Kidney epithelial cell (primary cell): ENCODE measurements at places on chromosomes 11 and 22. TPM values are rescaled to one million over a fixed set of nuclear protein-coding genes. Genes with fewer than 3 reads are reported as not detected.

DNA sequence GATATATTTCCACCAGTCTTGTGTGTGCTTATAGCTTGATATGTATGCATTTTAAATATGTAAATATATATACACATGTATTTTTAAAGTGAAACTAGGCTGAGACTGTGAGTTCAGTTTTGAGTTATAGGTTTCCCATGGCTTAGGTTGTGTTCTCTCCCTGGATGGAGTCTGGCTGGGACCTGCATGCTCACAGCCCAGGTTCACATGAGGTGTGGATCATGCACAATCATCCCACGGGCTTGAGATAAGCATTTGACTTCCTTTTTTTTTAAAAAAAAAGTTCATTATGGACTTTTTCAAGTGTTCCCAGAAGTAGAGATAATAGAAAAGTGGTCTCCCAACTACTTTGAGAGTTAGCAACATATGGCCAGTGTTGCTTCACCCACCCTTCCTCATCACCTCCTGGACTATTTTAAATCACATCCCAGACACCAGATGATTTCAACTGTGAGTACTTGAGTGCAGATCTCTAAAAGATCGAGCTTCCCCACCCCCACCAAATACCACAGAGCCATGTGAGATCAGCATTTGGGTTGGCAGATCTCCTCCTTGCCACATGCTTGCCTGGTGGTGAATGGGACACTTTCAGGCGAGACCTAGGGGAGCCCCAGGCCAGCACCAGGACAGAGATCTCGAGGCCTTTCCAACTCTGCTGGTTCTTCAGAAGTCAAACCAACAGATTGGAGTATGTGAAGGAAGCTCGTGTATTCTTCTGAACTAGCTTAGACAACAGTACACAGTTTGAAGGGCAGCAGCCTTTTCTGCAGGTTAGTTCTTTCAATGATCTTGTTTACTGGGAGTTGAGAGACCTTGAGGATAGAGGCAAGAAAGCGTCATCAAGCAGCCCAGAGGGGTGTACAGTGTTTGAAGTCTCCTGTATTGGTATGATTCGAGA lies 15.9 kb downstream of the MED15 start:
- DNase-seq = no peak

GRCh38 chr11:60175860-60176275 lies 7.0 kb downstream of the MS4A6A start:
- DNase-seq = no peak

MAPK8IP1 gene
- total RNA-seq = 13.2 and 14.8 TPM in 2 replicates

RAB39A gene
- 1.1 and 1.3 TPM in 2 replicates for total RNA-seq
